Stimulated activated CD4-positive, alpha-beta T cell treated with anti-CD3 and anti-CD28 coated beads, Interleukin-1b, Interleukin-23, amount 100 ng/mL, for 24 hours (primary cell): ENCODE measurements at places on chromosomes 11 and 22.
A peak's percentile ranks its signal among the peaks of the same experiment; 100 is the strongest.

- DNase-seq, result no peak
Observed at GRCh38 chr11:36509201-36509639, 852 bp downstream of the TRAF6 start.

DNA sequence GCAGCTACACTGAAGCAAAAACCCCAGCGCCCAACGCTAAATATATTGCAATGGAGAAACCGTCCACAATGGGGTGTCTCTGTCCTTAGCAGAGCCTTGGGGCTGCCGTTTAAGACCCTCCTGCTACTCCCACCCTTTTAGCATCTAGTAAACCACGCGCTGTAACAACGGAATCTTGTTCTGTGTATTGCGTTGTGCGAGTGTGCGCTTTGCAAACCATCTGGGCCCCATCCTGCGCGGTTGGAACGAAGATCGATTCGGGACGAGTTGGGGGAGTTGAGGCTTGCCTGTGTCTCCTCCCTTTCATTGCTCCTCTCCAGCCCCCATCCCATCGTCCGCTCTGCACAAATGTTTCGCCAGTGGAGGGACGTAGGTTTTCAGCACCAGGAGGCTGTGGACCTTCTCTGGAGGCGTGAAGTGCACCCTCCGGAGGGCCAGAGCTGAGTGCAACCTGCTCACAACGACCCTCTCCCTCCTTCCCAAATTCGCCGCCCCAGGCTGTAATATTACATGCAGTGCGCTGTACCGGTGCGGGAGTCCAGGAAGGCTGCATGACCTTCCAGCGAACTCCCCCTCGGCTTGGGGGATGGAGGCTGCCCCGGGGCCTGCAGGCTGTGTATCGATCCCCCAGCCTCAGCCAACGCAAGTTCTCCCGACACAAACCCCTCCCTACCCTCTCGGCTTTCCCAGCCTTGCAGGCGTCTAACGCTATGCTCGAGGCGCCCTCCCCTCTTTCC, 1.6 kb upstream of the KMT2A start:
- no peak for DNase-seq

DNA sequence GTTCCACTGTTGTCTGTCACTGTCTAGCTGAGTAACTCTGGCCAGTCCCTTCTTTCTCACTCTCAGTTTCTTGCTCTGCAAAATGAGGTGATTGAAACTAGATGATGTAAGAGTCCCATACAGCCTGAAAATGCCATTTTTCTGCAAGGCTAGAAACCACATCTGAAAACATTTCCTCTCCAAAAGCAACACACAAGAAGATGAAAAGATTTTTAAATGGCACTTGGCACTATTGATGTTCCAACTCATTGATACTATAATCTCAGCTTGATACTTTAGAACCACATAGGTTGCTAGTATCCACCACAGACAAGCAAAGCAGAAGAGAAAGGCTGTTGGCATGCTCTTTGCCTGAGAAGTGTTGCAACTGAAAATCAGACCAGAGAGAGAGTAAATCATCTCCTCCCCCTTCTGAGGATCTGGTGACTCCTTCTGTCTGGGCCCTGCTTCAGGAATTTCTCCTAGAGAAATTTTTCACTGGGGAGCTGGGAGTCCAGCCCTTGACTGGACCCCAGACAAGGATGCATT, 1217.9 kb downstream of the LRRC4C start:
- no peak for DNase-seq

DNA sequence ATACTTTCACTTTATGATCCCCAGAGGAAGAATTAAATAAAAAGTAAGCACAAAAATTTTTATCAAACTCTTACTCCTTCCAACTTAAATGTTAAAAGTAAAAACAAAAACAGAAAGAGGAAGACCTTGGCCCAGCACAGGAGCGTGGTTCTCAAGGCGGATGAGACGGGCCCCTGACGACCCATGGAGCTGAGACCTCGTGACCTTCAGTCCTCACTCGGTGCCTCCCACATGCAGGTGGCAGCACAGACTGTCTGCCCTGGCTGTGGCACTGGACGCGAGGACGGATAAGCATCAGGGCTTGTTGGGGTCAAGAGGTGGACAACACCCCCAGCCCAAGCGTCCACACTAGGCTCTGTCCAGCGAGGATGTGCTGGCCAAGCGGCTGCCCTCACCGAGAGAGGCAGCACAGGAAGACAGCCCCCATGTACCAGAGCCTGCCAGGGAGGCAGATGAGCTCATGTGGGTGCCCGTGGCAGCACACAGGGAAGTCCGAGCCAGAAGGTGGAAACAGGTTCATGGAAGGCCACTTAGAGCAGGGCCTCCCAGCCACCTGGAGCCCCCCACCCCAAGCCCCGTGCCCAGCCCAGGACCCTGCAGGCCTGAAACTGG, 1389.8 kb downstream of the TBC1D22A start:
- DNase-seq, result no peak

DNA sequence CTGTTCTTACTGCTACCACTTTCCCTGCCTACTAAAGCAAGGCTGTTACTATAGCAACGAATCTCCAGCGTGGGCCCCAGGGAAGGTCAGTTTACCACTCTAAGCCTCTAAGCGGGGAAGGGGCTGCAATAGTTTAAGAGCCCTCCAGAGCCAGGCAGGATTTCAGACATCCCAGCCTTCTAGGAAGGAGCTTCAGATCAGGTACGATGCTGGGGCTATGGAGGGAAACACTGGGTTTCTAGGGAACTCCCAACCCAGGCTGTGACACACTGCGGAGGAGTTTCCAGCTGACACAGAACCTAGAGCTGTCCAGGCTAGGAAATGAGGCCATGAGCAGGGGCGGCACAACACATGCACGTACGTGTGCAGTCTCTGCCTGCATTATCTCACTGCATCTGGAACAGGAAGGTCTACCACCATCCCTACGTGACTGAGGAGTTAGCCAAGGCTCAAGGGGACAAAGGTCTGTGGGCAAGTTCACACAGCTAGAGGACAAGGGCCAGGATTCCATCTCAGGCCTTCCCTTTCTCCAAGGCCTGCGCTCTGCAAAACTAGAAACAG, 20.4 kb downstream of the HPS4 start:
- no peak for DNase-seq

- DNase-seq, result peak; percentile 5
Observed at GRCh38 chr11:66172146-66172545, 96.3 kb upstream of the RAB1B start.

DNA sequence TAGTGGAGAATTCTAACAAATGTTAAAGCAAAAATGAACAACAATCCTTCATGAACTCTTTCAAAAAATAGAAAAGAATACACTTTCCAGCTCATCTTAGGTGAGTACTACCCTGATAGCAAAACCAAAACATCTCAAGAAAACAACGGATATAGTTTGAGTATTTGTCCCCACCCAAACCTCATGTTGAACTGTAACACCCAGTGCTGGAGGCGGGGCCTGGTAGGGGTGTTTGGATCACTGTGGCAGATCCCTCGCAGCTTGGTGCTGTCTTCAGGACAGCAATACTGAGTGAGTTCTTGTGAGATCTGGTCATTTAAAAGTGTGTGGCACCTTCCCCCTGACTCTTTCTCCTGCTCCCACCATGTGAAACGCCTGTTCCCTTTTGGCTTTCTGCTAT, 27.0 kb downstream of the NCAPD3 start:
- DNase-seq, result no peak

DNA sequence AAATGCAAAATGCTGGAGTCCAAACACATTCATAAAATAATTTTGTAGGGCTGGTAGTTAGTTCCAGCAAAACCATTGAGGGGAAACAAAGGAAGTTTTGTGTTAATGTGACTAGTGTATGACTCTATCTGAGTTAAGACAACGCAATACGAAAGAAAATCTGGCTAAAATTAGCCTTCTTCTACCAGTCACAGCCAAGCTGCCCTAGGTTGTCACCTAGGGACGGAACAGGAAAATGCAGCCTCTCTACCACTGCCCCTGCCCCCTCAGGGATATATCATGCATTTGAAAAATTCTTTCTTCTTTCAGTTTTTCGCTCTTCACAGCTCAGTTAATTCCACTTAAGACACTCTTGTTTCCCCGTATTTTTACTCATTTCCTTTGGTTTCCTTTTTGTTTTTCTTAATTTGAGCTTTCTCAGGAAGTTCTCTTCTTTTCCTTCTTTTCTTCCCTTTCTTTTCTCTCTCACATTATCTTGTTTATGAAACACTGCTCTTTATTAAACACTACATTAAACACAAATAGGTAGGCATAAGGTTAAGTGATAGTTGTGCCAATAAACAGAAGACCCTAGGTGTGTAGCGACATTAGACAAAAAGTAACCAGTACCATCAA, 30.6 kb downstream of the KIRREL3 start:
- no peak for DNase-seq

DNA sequence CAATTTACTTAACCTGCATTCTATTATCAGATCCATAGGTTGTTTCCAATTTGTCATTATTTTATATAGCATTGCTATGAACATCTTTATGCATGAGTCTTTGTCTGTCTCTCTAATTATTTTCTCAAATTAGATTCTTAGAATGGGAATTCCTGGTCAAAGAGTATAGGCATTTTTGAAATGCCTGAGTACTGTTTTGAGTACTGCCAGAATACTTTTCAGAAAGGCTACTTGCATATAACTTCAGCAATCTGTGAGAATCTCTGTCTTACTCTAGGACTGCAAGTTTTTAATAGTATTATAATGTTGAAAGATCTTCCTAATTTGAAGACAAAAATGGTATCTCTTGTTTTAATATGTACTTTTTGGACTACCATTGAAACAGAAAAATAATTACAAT, 56.6 kb downstream of the KCNC1 start:
- DNase-seq, result no peak

GRCh38 chr22:47205081-47205491, 442.6 kb downstream of the TBC1D22A start:
- DNase-seq, result no peak

- DNase-seq, result no peak
Observed at GRCh38 chr11:17224727-17225126, 16.9 kb upstream of the PIK3C2A start.

DNA sequence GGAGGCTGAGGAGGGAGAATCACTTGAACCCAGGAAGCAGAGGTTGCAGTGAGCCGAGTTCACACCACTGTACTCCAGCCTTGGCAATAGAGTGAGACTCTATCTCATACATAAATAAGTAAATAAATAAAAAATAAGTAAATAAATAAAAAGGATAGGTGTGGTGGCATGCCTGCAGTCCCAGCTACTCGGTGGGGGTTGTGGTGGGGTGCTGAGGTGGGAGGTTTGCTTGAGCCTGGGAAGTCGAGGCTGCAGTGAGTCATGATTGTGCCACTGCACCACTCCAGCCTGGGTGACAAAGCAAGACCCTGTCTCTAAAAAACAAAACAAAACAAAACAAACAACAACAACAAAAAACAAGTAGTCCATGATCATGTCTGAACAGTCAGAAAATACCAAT, 3.1 kb downstream of the LARGE2 start:
- no peak for DNase-seq

GRCh38 chr11:128942817-128943427, at the start of gene TP53AIP1:
TSS of gene TP53AIP1 (minus strand) at chr11:128942871. CDS start at chr11:128937818, 5,053 bp downstream.
- DNase-seq, result no peak

- no peak for DNase-seq
Observed at GRCh38 chr11:108994887-108995286, 330.0 kb downstream of the DDX10 start.

GRCh38 chr22:33880986-33881385, 39.3 kb downstream of the LARGE1 start:
- no peak for DNase-seq

GRCh38 chr22:35708917-35709316, 8.8 kb upstream of the APOL5 start:
- no peak for DNase-seq

DNA sequence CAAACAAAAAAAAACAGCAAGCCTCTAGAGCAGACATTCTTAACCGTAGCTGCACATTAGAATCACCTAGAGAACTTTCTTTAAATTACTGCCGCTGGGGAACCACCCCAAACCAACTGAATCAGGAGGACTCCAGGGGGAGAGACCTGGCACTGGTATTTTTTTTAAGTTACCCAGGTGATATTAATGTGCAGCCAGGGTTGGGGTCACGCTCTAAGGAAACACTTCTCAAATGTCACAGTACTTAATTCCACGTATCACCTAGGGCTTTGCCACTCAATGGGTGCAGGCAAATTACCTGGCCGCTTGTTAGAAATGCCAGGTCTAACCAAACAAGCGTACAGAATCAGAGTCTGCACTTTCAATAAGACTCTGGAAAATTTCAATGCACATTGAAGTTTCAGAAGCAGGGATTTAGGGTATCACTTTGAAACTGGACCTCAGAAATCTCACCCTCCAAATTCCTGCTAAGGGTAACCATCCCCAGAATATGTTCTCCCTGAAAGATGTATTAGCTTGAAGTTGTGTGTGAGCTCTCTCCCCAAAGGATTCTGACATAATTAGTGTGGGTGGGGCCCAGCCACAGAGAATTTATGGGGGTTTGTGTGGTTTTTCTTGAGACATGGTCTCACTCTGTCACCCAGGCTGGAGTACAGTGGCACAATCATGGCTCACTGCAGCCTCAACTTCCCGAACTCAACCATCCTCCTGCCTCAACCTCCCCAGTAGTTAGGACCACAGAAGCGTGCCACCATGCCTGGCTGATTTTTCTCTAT, 12.7 kb upstream of the ISX start:
- no peak for DNase-seq

GRCh38 chr11:19111809-19112208, 5.2 kb upstream of the ZDHHC13 start:
- no peak for DNase-seq

DNA sequence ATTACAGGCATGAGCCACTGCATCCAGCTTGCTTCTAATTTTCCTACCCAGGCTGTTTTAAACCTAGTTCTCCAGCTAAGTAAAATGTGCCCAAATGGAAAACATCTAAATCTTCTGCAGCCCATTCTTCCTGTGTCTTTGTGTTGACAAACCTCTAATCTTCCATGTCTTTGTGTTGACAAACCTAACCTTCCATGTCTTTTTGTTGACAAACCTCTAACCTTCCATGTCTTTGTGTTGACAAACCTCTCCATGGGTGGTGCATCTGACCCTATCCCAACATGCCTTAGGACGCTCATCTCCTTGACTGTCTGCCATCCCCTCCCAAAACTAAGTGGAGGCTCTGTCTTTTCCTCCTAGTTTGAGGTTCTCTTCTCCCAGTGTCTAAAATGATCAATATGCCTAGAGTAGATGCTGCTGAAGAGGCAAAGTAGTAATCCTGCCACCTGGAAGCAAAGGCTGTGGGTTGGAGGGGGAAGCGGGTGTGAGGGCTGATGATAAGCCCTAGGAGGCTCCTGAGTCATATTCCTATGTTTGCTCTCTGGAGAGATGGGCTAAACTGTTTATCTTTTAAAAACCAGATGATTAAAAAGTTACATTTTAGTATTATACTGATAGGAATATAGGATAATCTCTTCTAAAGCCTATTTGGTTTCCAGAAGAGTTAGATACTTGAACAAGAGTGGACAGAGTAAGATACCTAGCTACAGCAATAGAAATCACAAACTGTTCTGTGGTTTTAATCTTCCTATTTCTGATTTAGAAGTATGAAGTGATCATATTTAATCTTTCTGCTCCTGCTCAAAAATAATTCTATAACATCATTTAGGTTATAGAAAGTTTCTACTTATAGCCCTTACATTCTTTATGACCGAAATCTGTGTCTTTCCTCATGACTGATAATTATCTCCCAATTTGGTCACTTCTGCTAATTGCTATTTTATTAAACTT, 7.9 kb downstream of the FEN1 start:
- DNase-seq, result no peak

DNA sequence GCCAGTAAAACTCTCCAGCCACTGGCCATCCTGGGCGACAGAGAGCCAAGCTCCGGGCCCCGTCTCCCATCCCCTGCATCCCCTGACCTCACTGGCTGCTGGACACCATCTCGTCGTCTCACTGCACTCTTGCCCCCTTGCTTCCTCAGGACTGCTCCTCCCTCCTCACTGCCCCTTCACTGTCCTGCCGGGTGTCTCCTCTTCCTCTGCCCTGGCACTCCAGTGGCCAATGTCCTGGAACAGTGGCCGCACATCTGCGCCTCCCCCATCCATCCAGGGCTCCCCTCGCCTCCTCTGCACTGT, 800.4 kb downstream of the BRD1 start:
- no peak for DNase-seq

- no peak for DNase-seq
Observed at GRCh38 chr22:37802310-37803194, 5.2 kb upstream of the GCAT start.
